ENCODE measurements at places on chromosomes 4 and X.

GRCh38 chr4:74628852-74629620, 165.3 kb downstream of the BTC start:
- DNase-seq: no peak

- no peak for DNase-seq
Observed at GRCh38 chr4:4871573-4872313, 12.3 kb downstream of the MSX1 start.

GRCh38 chr4:98385831-98386230, 124.6 kb downstream of the RAP1GDS1 start:
- no peak for DNase-seq

- no peak for DNase-seq
Observed at GRCh38 chr4:123452616-123453015, 56.0 kb downstream of the SPRY1 start.

GRCh38 chrX:139766545-139766983, 58.6 kb upstream of the MCF2 start:
- DNase-seq: no peak

- no peak for DNase-seq
Observed at GRCh38 chrX:136766785-136767103, 14.0 kb downstream of the ARHGEF6 start.

Data from NCI-H187 treated with DMSO at 0.1 percent for 48 hours (cell line).